ENCODE measurements at places on chromosomes 5 and 9.

- DNase-seq = no peak
Measured at GRCh38 chr5:169653091-169653490, 16.0 kb downstream of the DOCK2 start.

DNA sequence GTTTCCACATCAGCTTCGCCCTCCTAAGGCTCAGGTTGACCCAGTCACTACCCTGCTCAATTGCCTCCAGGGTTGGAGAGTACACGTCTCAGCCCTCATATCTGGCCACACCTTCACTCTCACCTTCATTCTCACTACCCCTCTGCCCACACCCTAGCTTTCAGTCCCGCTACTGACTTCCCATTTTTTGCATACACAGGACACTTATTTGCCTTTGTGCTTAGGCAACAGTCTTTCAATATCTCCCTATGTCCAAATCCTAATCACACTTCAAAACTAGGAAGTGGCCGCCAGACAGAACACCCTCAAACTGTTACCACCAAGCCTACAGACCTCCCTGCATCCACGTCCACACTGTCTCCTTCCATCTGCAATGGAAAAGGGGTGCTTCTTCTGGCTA lies 10.9 kb downstream of the MCTP1 start:
- no peak for DNase-seq

GRCh38 chr5:57805170-57805569 lies 322.6 kb upstream of the ACTBL2 start:
- no peak for DNase-seq

DNA sequence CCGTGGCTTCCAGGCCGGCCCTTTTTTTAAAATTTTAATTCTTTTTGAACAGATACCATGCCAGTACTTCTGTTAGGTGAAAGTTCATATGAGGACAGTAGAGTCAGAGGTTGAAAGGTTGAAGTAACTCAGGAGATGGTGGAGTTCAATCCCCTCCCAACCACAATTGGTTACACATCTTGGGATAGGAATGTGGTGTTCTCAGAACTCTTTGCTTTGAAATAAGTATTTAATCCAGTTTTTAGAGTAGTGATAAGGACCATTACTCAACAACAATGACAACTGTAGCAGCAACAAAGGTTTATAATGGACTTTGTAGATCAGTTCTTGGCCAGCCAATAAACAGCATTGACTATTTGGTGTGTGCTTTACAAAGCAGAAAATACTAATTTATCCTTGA lies 116.0 kb downstream of the ARHGAP26 start:
- DNase-seq = peak; percentile 59

DNA sequence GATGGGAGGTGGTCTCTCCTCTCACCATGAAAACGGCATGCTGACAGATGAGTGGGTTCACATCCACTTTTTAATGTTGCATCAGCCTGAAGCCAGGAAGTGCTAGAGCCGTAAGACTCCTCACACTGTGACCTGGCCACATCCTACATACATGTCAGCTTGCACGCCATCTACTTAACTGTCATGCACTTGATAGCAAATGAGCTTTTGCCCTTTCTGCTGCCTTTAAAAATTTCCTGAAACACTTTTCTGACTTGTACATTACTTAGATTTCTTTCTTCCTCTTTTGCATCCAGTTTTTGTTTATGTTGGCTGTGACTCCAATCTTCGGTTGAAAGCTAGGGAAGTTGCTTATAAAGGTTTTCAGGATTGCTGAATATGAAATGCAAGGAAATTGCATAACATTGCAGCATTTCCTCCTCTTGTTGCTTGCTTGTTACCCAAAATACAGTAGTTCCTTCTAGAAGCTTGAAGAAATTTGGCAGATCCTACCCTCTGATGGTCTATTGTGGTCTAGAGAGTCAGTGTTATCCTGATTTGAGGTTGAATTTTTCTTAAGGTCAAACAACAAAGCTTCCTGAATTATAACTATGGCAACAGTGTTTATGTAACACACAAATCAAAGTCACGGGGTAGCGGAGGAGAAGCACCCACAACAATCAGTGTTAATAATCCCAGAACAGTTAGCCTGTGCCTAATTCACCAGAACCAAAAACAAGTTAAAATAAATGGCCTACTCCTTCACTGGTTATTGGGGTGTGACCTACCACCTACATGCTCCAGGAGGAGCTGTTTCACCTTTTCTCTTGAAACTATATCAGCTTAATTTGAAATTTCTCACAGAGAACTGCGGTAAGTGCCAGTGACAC lies 232.5 kb downstream of the ARHGAP26 start:
- peak; percentile 75 for DNase-seq

- no peak for DNase-seq
Measured at GRCh38 chr5:81530919-81531318, 137.0 kb upstream of the ACOT12 start.

- no peak for DNase-seq
Measured at GRCh38 chr5:127307868-127308267, 17.3 kb downstream of the MEGF10 start.

DNA sequence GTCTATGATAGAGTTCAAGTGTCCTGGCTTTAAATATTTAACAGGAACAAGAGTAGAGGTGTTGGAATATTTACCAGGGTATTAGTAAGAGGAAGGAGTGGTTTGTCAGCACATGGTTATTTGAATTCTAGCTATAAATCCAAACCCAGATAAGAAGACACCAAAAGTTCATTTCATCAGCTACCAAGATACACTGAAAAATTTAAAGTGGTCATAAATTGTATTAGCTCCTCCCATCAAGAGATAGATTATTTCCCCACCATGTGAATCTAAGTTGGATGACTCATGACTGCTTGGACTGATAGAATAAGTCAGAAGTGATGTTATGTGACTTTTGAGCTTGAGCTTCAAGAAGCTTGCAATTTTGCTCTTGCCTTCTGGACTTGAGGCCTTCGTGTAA lies 72.1 kb upstream of the GRAMD2B start:
- DNase-seq = peak; percentile 79

- no peak for DNase-seq
Measured at GRCh38 chr9:107929443-107929842, 439.9 kb upstream of the KLF4 start.

Data from HCEC 1CT (cell line).